Right cardiac atrium (tissue), 5 donors: ENCODE measurements at places on chromosomes 4 and X.

- no peak for DNase-seq
Measured at GRCh38 chr4:101956068-101956825, 165.7 kb downstream of the BANK1 start.

- DNase-seq: no peak
Measured at GRCh38 chr4:102547973-102548372, 46.8 kb downstream of the NFKB1 start.

- DNase-seq: no peak
Measured at GRCh38 chr4:70062000-70062399, 11.8 kb downstream of the HTN1 start.

DNA sequence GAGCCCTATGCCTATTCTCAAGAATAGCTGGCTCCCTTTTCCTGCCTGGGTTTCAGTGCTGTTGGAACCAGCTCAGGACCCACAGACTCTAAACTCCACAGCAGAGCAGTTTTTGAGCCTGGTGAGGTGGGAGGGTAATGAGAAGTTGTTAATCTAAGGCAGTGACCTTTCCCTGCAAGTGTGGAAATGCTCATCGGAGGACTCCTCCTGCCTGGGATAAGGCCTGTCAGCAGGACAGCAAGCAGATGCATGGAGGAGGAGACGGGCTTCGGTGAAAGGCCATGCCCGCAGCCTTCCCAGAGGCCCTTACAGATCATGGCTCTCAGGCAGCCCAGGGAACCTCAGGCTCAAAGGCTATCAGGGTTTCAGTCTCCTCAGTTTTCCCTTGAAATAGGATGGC lies 70.0 kb upstream of the SHISA3 start:
- no peak for DNase-seq

DNA sequence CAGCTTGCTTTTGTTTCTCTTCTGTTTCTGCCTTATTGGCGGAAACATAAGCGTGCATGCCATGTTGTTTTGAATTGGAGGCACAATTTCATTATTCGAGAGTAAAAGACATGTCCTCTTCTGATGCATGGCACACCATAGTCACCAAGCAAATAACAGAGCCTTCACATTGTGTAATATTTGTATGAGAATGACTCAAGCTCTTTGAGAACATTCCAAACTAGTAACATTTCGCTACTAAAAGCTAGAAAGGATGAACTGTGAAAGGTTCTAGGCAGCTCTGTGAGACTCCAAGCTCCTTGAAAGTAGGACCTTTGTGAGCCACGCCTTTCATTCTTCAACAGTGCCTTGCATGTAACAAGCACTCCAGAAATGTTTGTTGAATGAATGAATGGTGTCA lies 9.2 kb upstream of the ANXA3 start:
- no peak for DNase-seq
